ENCODE measurements at places on chromosomes 12 and 14.

DNA sequence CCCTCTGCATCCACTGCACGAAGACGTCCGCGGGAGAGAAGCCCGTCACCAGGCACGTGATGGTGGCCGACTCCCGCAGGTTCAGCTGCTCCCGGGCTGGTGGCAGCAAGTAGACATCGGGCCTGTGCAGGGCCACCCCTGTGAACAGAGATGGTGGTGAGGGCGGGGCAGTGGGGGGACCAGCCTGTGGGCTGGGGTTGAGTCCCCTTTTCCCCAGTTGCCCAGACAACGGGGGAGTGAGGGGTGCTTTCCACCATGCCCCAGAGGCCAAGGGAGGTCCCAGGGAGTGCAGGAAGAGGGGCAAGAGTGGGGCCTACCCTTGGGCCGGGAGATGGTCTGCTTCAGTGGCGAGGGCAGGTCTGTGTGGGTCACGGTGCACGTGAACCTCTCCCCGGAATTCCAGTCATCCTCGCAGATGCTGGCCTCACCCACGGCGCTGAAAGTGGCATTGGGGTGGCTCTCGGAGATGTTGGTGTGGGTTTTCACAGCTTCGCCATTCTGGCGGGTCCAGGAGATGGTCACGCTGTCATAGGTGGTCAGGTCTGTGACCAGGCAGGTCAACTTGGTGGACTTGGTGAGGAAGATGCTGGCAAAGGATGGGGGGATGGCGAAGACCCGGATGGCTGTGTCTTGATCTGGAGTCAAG, 328.3 kb downstream of the TMEM121 start:
- no peak for DNase-seq

DNA sequence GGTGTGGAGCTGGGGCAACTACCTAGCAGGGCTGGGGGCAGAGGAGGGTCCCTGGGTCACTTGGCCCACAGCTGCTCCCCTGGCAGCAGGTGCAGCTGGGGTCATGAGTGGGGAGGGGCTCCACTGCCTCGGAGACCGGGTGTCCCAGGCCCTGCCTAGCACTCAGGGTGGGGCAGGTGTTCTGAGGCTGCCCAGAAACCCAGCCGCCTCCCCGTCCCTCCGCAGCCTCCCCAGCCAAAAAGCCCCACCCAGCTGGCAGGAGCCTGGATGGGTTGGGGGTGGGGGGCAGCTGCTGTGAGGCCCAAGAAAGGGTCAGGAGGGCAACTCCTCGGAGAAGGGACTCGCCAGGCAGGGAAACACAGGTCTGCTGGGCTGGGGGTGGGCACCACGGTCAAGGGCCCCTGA, 11.2 kb downstream of the AHNAK2 start:
- DNase-seq: no peak

- DNase-seq: peak; percentile 63
Measured at GRCh38 chr14:75905147-75905904, 76.5 kb downstream of the TGFB3 start.

GRCh38 chr12:60921541-60921940, 1325.7 kb downstream of the SLC16A7 start:
- no peak for DNase-seq

GRCh38 chr12:2163177-2163941, 110.6 kb downstream of the CACNA1C start:
- peak; percentile 37 for DNase-seq

DNA sequence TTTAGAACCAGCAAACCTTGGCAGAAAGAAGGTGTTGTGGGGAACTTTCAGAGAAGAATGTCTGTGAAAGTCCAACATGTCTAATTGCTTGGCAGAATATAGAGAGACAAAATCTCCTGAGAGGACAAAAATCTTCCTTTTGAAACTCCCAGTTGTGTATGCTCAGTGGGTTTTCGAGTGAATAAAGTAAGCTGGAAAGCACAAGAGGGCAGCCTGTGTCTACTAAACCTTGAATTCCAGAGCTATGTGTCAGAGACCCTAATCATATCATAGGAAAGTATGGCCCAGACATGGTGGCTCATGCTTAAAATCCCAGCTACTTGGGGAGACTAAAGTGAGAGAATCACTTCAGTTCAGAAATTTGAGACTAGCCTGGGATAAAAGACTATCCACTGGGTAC, 661.2 kb downstream of the SLC16A7 start:
- no peak for DNase-seq

- DNase-seq: peak; percentile 48
Measured at GRCh38 chr14:59150990-59151389, 37.5 kb upstream of the DAAM1 start.

GRCh38 chr12:127811988-127812387, 455.0 kb upstream of the TMEM132C start:
- DNase-seq: no peak

- no peak for DNase-seq
Measured at GRCh38 chr14:55359307-55359706, 52.3 kb downstream of the ATG14 start.

- peak; percentile 84 for DNase-seq
Measured at GRCh38 chr14:96424109-96424989, 32.4 kb downstream of the AK7 start.

DNA sequence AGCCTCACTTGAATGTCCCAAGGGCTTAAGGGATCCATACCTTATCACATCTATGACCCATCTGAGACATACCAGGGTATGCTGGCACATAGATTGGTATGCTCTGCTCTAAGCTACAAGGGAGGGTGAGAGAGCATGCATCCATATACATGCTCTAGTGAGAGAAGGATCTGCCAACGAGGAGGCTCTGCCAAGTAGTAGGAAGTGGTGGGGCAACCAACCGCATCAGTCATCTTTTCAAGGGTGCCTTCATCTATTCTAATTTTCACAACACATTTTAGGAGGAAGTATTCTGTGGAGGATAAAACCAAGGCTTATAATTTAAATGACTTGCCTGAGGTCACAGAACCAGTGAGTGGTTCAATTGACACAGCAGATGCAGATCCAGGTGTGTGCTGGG, 6.6 kb upstream of the PPM1A start:
- no peak for DNase-seq

GRCh38 chr12:252636-253035, 10.0 kb downstream of the SLC6A13 start:
- no peak for DNase-seq
